ENCODE measurements at places on chromosomes 1 and 21.

DNA sequence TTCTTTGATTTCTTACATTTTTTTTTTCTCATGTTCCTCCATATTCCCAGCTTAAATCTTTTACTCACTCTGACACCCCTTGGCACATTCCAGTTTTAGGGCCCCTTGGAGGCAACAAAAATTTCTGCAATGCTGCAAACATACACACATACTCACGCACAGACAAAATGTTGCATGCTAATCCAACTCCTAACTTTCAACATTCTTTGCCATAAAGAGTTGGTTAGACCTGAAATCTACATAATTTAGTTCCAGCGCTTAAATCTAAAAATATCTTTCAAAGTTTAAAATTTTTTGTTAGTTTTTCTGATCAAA lies 103.9 kb downstream of the PTPN14 start:
- DNase-seq: no peak

GRCh38 chr21:37658817-37659458 lies 257.3 kb downstream of the KCNJ6 start:
- DNase-seq: no peak

DNA sequence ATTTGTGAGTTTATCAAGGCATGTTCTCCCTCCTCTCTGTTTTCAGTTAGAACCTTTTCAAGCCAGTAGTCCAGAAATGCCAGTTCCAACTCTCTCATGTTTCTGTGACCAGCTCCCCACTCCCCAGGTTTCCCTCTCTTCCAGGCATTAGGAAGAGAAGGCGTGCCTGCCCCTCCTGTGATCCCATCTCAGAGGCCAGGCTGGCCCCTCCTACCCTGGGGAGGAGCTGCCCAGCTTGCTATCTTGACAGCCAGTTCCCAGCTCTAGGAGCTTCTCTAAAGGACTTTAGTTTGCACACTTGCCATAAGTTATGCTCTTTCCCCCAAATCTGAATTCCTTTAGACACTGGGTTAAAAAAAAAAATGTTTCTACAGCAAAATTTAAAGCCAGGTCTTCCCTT lies 8.9 kb downstream of the HYI start:
- DNase-seq: no peak

- no peak for DNase-seq
Measured at GRCh38 chr1:88661951-88662699, 21.9 kb upstream of the PKN2 start.

DNA sequence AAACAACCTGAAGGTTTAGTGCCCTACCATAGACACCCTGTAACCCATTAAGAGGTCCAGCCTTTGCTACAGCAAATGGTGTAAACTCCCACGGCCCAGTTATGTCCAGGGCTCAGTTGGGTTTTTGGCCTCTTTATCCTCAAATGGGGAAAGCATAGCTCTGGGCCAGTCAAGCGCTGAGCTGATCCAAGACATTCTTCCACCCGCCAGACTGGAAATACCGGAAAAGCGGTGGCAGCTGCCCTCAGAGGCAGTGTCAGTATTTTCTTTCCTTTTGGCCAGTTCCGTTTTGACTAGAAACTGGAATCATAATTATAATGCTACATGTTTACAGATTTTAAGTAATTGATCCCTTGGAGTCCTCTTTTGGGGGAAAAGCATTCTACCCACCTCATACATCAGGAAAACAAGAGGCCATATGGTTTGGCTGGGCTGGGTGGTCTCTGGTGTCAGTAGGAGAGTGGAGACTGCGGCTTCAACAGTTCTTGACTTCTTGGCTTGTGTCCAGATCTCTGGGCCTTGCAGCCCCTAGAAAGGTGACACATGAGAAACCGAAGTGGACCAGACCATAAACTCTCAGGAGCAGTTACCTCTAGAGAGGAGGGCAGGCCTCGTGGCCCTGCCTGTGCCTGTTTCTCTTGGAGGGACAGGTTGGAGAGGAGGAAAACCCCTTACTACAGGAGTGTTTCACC lies 30.2 kb upstream of the CLDN14 start:
- DNase-seq: no peak

GRCh38 chr1:94648225-94649007 lies 106.9 kb upstream of the F3 start:
- no peak for DNase-seq

GRCh38 chr1:151347523-151348246 lies 633 bp upstream of the RFX5 start:
- no peak for DNase-seq

DNA sequence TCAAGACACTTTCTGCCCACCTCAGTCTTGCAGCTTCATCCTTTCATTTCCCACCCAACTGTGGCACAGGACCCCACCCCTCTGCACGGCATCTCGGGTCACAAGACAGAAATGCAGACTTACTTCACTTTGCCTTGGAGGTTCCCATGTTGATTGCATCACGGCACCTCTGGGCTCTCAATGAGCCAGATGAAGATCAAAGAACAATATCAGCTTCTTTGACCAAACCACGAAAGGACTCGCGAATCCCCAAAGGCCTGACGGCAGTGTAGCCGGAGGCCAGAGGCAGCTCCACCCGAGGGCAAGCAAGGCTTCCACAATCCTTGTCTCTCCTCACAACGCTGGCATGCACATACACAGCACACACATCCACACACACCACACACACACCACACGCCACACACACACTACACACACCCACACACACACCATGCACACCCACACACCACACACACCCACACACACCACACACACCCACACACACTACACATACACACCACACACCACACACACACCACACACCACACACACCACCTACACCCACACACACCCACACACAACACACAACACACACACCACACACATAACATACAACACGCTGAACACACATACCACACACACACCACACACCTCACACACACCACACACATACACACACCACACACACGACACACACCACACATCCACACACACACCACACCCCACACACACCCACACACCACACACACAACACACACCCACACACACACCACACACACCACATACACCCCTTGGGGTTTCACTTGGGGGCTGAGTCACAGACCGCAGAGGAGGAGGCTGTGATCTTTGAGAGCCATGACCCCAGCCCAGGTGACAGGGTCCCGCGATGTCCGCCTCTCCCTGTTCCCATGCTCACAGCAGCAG lies 35.8 kb downstream of the UBASH3A start:
- DNase-seq: no peak

GRCh38 chr1:201172999-201173610 lies 17.5 kb upstream of the IGFN1 start:
- DNase-seq: no peak
